ENCODE measurements at places on chromosomes 13 and 19. TPM values are rescaled to one million over a fixed set of nuclear protein-coding genes. Genes with fewer than 3 reads are reported as not detected.
A peak's percentile ranks its signal among the peaks of the same experiment; 100 is the strongest.

- DNase-seq: no peak
Measured at GRCh38 chr13:110045202-110045601, 258.8 kb upstream of the IRS2 start.

- no peak for DNase-seq
Measured at GRCh38 chr19:6011206-6011605, 33.3 kb upstream of the RANBP3 start.

TEX26 gene
- not detected for total RNA-seq

DNA sequence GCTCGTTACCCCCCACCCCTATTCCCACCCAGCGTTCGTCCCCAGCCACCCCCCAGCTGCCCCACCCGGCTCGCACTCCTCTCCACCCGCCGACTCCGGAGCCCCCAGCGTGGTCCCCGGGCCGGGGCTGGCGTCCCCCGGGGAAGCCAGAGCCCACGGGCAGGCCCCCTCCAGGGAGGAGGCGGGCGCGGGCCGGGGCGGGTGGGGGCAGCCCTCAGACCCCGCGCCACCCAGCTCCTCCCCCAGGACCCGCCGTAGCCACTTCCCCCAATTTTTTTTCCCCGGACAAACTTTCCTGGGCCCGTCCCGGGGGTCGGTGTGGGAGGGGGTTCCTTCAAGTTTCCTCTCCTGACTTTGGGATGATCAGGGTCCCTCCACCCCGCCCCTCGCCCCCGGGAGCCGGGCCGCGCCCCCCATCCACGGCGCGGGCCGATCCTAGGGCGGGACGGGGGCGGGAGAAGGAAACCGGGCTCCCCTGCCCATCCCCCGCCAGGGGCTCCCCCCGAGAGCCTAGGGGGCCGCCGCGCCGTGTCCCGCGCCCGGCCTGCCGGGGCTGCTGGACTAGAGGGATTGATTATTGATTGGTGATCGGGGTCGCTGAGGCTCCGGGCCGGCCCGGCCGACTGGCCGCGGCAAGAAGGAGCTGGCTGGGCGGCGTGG lies 927 bp upstream of the TSHZ3 start:
- peak; percentile 77 for DNase-seq

DNA sequence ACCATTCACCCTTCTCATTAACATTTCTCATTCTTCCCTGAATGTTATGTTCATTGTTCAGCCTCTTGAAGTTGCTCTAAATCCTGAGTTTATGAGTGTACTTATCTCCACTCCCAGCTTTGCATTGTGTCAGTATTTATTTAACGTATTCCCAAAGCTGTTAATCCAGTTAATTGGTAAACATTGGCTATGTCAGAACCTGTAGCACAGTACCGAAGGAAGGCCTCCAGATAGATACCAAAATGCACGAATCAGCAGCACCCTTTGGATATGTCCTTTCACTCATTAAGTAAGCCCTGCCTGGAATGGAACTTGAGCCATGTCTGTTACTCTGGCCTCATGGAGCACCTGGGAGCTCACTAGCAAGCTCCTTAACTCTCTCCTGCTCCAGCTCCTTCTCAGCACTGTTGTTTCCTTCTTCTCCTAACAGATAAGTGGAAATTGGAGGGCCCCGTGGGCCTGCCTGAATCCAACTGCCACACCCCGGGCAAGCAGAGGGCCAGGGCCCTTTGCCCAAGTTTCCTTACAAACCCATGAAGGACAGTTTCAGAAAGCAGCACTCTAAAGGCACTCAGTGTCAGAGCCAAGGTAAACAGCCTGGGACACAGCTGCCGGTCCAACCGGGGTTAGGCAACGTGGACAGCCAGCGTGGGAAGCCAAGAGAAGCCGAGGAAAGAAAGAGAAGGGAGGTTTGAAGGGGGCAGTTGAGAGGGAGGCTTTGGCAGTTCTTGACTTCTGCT lies 155.0 kb upstream of the SERP2 start:
- no peak for DNase-seq

NLRP4 gene
- total RNA-seq: not detected

KLF1 gene
- not detected for total RNA-seq

DNA sequence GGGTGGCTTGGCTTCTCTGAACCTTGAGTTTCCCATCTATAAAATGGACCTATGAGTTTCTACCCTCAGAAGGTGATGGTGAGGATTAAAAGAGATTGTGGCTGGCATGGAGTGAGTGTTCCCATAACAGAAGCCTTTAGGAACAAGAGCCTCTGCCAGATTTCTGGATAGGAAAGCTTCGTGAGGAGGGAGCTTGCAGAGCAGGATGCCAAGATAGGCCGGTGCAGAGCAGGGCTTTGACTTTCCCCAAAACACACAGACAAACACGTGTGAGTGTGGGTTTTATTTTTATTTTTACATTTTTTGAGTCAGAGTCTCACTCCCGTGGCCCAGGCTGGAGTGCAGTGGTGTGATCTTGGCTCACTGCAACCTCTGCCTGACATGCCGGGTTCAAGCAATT lies 3.7 kb upstream of the CNN1 start:
- DNase-seq: no peak

GRCh38 chr19:48392860-48393558 lies 459 bp upstream of the GRIN2D start:
- no peak for DNase-seq

- DNase-seq: no peak
Measured at GRCh38 chr13:83221256-83221655, 661.0 kb downstream of the SLITRK1 start.

DNA sequence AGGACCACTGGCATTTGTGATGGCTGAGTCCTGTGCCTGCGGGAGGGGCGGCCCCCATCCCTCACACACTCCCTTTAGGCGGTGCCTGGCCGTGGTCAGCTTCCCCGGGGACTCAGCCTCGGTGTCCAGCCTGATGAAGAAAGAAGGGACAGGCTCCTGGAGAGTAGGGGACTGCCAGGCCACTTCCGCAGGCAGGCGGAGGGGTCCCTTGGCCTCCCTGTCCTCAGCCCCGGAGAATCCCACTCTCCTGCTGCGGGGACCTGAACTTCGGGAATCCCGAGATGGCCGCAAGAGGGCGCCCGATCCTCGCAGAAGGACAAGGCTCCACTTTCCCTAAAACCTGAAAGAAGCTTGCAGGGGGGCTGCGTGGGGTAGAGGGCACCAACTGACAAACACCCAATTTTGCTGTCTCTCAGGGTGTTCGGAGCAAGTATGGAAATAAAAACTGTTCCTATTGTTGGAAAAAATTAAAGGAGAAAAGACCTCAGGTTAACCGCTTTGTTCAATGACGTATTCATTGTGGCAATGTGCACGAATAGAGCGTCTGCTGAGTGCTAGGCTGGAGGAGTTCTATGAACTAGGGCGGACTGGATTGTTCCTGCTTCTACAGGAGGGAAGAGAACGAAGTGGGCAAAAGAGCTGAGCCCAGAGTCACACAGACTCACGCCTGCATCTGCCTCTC lies 297.3 kb downstream of the ZNF536 start:
- peak; percentile 90 for DNase-seq

LGALS4 gene
- total RNA-seq: 0.68 TPM

GRCh38 chr13:36997716-36998427 lies 1.3 kb downstream of the ALG5 start:
- no peak for DNase-seq

- no peak for DNase-seq
Measured at GRCh38 chr13:45333977-45334922, 6.7 kb downstream of the TPT1 start.

BLVRB gene
- total RNA-seq: 87.4 TPM

DNA sequence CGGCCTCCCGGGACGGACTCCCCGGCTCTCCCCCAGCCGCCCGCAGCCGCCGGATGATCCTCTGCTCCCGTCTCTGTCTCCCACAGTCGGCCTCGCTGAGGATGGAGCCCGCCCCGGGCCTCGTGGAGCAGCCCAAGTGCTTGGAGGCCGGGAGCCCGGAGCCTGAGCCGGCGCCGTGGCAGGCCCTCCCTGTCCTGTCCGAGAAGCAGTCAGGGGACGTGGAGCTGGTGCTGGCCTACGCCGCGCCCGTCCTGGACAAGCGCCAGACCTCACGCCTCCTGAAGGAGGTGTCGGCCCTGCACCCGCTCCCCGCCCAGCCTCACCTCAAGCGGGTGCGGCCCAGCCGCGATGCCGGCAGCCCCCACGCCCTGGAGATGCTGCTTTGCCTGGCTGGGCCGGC lies 6.8 kb downstream of the ADAT3 start:
- DNase-seq: no peak

MEIOSIN gene
- not detected for total RNA-seq

- DNase-seq: no peak
Measured at GRCh38 chr13:22320991-22321390, 650.1 kb downstream of the FGF9 start.

- no peak for DNase-seq
Measured at GRCh38 chr13:75761369-75761768, 125.2 kb downstream of the LMO7 start.

DNA sequence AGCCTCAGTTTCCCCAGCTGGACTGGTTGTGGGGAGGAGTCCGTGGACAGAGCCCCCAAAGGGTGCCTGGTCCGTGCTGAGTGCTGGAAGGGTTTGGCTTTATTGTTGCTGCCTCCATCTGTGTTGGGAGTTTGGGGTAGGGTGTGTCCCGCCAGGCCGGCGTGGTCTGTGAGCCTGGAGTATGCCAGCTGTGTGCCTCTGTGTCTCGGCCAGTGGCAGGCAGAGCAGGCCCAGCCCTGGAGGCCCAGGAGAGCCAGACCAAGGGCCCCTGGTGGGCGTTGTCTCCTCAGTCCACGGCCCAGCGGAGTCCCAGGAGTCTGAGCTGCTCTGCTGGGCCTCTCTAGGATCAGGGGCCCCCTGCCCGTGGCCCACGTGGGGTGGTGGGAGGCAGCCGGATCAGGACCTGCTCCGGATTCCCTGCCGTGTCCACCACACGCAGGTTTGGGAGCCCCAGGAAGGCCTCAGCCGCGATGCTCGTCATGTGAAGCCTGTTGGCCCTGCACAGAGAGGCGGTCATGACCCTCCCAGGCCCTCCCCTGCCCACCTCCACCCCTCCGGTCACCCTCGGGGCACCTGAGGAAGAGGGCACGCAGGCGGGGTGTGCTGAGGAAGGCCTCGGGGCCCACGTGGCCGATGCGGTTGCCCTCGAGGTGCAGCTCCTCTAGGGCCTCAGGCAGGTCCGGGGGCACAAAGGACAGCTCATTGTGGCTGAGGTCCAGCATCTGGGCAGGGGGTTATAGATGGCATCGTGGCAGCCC lies 6.6 kb downstream of the PODNL1 start:
- no peak for DNase-seq

- no peak for DNase-seq
Measured at GRCh38 chr13:84702174-84702573, 819.9 kb upstream of the SLITRK1 start.

DNA sequence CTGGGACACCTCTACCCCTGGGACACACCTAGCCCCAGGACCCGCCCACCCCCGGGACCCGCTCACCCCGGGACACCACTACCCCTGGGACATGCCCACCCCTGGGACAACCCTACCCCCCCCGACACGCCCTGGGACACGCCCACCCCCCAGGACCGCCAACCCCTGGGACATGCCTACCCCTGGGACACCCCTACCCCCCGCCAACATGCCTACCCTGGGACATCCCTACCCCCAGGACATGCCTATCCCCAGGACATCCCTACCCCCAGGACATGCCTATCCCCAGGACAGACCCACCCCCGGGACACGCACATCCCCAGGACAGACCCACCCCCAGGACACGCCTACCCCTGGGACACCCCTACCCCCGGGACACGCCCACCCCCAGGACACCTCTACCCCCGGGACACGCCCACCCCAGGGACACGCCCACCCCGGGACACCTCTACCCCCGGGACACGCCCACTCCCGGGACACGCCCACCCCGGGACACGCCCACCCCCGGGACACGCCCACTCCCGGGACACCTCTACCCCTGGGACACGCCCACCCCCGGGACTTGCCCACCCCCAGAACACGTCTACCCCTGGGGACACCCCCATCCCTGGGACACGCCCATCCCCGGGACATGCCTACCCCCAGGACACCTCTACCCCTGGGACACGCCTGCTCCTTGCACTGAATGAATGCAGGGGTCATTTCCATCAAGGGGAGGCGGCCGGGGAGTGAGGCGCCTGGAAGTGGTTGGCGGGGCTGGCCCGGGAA lies 32.3 kb downstream of the ADPRHL1 start:
- DNase-seq: no peak

- DNase-seq: no peak
Measured at GRCh38 chr13:21050288-21051197, 10.8 kb downstream of the LATS2 start.

DNA sequence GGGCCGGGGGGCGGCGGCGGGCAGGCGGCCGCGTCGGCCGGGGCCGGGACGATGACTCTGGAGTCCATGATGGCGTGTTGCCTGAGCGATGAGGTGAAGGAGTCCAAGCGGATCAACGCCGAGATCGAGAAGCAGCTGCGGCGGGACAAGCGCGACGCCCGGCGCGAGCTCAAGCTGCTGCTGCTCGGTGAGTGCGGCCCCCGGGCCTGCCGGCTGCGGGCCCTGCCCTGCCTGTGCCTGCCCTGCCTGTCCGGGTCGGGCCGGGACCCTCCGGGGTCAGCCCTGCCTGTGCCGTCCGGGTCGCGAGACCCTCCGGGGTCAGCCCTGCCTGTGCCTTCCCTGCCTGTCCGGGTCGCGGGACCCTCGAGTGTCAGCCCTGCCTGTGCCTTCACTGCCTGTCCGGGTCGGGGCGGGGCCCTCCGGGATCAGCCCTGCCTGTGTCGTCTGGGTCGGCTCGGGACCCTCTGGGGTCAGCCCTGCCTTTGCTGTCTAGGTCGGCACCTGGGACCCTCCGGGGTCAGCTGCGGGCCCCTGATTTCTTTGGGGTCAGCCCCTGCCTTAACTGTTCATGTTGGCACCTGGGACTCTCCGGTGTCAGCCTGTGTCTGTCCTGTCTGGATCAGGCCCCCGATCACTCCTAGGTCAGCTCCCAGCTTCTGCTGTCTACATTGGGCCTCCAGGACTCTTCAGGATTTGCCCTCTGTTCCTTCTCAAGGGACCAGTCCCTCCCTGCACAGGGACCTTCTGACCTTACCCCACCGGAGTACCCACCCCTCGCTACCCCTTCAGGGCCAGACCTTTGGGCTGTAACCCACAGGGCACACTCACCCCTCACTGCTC lies 659 bp downstream of the GNA11 start:
- peak; percentile 54 for DNase-seq

- DNase-seq: no peak
Measured at GRCh38 chr13:22690756-22691155, 490.0 kb upstream of the SGCG start.

DNA sequence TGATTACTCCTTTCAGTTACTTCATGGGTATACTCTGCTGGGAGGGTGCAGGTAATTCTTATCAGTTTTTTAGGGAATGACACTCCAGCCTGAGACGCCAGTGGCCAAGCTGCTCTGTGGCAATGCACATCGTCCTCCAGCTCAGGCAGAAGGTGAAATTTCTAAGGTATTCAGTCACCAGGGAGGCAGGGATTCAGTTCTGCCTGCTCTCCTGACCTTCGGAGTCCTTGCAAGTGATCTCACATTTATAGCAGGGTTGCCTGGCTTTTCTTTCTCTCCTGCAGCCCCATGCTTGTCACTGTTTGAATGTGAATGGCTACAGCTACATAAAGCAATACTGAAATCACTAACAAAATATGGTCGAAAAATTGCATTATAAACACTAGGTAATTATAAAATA lies 1447.5 kb downstream of the EFNB2 start:
- DNase-seq: no peak

DNA sequence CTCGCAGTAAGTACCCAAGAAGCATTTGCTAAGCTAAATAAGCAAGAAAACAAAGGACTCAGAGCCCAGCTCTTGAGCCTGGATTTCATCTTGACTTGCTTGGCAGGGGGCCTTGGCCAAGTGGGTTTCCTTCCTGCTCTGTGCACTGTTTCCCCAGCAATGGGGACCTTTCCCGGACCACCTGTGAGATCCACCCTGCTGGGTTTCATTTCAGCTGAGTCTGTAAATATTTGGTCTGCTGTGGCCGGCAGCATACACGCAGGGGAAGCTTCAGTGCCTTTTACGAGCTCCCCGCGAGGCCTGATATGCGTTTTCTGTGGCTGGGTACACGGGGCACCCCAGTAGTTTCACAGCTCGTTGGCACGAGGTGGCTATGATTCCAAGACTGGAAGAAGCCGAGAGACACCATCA lies 12.4 kb upstream of the TINCR start:
- DNase-seq: no peak

Measured in ovary (tissue), 10 donors.